Liver (tissue), 10 donors: ENCODE measurements at places on chromosomes 7 and 10.

DNA sequence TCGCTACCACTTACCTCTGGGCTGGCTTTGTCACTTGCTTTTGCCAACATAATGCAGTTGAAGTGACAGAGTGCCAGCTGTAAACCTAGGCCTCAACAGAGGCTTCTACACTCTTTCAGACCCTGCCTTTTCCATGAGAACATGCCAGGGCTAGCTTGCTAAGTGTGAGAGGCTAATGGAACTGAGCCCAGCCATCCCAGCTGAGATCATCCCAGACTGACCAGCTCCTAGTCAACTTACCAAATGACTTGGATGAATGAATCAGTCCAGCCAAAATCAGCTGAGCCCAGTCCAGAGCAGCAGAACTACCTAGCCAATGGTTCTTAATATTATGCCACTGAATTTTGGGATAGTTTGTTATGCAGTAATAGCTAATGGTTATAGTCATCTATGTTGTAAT lies 34.7 kb upstream of the MKLN1 start:
- no peak for DNase-seq
- H3K4me3 ChIP-seq, result no peak overlapping the region
- no peaks in the 10 kb centered on the region for H3K4me1 ChIP-seq
- H3K27ac ChIP-seq, result no peak overlapping the region

- no peaks in the 10 kb centered on the region for H3K27me3 ChIP-seq
- H3K27ac ChIP-seq, result no peak overlapping the region
- DNase-seq, result peak; percentile 27
- no peaks in the 10 kb centered on the region for H3K36me3 ChIP-seq
- no peak overlapping the region for H3K4me3 ChIP-seq
These were observed 311.9 kb downstream of the TCERG1L start for GRCh38 chr10:130999376-131000202.

DNA sequence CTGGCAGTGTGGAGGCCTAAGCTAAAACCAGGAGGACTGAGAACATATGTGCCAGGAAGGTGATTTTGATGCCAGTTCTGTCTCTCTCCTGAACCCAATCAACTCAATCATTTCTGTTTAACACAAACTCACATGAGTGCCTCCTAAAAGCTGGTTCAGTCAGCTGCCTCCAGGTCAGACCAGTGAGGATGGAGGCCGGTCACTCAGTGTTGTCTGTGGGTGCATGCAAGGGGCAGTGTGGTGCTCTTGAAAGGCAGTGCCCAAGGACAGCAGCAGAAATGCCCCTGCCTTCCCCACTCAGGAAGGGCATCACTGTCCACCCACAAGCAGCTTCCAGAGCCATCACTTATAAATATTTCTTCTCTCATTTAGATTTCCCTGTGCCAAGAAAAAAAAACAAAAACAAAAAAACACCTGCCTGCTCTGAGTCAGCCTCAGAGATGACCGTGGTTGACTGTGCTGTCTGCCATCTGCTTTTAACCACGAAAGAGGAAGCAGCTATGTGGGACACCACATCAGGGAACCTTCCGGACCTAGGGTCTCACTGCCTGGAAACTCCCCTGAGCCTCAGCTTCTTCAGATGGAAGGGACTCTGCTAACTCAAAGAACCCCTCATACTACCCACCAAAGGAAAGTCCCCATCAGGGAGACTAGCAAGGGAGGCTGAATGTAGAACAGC lies 39.1 kb downstream of the VOPP1 start:
- DNase-seq, result no peak
- H3K4me1 ChIP-seq, result peaks cover 2% of the 10 kb centered on the region
- H3K4me3 ChIP-seq, result no peak overlapping the region
- no peak overlapping the region for H3K27ac ChIP-seq

DNA sequence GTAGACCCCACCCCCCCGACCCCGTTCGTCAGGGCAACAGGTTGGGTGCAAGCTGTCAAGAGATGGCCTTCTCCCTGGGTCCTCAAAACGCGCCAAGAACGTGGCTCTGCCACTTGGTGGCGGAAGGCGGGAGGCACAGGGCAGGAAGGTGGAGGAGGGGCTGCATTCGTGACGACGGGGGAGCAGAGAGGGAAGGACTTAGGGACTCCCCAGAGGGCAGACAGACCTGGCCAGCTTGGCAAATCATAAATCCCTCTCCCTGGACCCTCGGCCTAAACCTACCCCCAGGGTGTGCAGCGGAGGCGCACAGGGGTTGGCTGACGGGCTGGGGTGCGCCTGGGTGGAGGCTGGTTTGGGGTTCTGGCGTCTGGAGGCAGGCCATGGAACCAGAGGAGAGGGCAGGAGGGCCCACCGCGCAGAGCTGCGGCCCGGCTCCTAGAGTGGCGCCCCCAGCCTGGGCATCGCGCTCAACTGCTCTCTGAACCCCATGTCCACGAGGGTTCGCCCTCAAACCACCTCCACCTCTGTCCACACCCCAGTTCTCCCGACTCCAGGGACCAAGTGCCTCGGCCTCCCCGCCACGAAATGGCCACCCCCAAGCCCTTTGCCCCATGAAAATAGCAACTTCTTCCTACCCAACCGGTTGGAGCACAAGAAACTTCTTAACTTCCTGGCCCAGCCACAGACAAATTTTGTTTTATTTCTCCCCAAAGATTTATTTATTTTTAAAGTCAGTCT lies 10.8 kb upstream of the GATA3 start:
- no peak for DNase-seq
- H3K4me1 ChIP-seq, result peaks cover 2% of the 10 kb centered on the region
- peaks cover 29% of the 10 kb centered on the region for H3K27me3 ChIP-seq
- no peak overlapping the region for H3K27ac ChIP-seq

DNA sequence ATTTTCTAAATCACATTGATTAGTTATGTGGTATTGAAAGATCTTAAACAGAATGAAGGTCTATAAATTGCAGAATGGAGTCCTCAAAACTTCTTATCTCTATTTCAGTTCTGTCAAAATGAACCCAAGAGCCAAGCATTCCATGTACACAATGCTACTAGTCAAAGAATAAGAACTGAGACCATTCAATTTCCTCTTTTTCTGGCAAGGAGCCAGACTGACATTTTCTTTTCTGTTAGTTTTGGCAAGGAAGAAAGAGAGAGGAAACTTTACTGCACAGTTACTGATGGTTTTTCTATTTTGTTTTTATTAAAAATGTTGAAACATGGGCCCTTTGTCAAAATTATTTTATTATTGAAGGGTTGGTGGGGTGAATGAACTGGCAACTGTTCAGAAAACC lies 181.8 kb upstream of the FERD3L start:
- no peak for DNase-seq
- no peaks in the 10 kb centered on the region for H3K4me1 ChIP-seq
- H3K4me3 ChIP-seq, result no peak overlapping the region
- no peaks in the 10 kb centered on the region for H3K27me3 ChIP-seq
- H3K36me3 ChIP-seq, result no peaks in the 10 kb centered on the region

DNA sequence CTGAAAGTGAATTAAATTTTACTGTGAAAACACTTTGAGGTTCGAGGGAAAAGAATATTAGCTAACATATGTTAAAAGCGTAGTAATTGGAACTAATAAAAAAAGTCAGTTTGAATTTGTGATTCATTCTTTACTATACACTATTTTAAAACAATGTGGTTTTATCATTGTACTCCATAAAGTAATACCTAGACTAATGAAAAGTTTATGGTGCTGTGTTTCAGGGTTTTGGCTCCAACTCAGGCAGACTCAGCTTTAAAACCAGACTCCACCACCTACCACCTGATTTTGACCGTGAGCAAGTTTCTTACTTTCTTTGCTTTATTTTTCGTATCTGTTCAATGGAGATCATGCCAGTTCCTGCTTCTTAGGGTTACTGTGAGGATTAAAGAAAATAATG lies 9.2 kb upstream of the PRTFDC1 start:
- no peaks in the 10 kb centered on the region for H3K36me3 ChIP-seq
- H3K27me3 ChIP-seq, result no peaks in the 10 kb centered on the region
- H3K4me3 ChIP-seq, result no peak overlapping the region
- no peak for DNase-seq

- no peaks in the 10 kb centered on the region for H3K4me1 ChIP-seq
- no peak overlapping the region for H3K27ac ChIP-seq
- no peak for DNase-seq
- H3K36me3 ChIP-seq, result peaks cover 29% of the 10 kb centered on the region
- no peak overlapping the region for H3K4me3 ChIP-seq
- H3K27me3 ChIP-seq, result no peaks in the 10 kb centered on the region
These were observed 8.0 kb downstream of the ZNF518A start for GRCh38 chr10:96138102-96138501.

GRCh38 chr10:84427903-84428650 lies 99.7 kb downstream of the CCSER2 start:
- no peak overlapping the region for H3K27ac ChIP-seq
- H3K36me3 ChIP-seq, result no peaks in the 10 kb centered on the region
- no peak overlapping the region for H3K4me3 ChIP-seq
- DNase-seq, result no peak

DNA sequence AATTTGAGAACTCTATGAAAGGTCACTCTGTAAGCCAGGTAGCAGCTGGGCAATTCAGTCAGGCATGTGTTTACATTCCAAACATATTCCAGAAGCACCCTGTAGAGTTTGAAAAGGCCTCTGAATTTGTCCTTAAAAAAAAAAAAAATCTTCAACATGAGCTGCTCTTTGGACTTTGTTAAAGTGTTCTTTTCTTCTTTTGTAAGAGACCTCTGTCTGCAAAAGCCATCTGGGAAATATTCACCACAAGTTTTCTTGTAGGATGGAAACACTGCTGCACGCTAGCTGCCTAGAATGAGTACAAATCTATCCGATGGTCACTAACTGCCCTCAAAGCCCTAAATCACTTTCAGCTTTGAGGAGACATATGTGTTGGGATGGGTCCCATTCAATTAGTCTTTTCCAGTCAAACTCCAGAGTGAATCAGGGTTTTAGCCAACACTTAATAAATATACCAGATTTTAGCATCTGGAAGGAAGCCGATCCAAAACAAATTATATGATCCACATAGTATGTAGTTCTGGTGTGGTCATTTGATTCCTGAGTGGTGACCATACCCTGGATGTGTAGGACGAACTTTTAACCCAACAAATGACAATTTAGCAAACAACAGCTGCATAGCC lies 85.9 kb downstream of the CD36 start:
- no peaks in the 10 kb centered on the region for H3K27me3 ChIP-seq
- DNase-seq, result no peak
- H3K4me1 ChIP-seq, result no peaks in the 10 kb centered on the region
- no peak overlapping the region for H3K27ac ChIP-seq
- no peaks in the 10 kb centered on the region for H3K36me3 ChIP-seq
- no peak overlapping the region for H3K4me3 ChIP-seq

- H3K4me3 ChIP-seq, result no peak overlapping the region
- no peak overlapping the region for H3K27ac ChIP-seq
- no peaks in the 10 kb centered on the region for H3K4me1 ChIP-seq
- no peaks in the 10 kb centered on the region for H3K36me3 ChIP-seq
- no peak for DNase-seq
- no peaks in the 10 kb centered on the region for H3K27me3 ChIP-seq
These were observed 186.4 kb downstream of the KIF20B start for GRCh38 chr10:89887830-89888229.

- no peaks in the 10 kb centered on the region for H3K27me3 ChIP-seq
- no peaks in the 10 kb centered on the region for H3K36me3 ChIP-seq
- no peaks in the 10 kb centered on the region for H3K4me1 ChIP-seq
- H3K4me3 ChIP-seq, result no peak overlapping the region
- DNase-seq, result no peak
These were observed 14.8 kb downstream of the STEAP1B start for GRCh38 chr7:22485189-22485588.

GRCh38 chr7:123993996-123994395 lies 38.9 kb downstream of the TMEM229A start:
- H3K27ac ChIP-seq, result no peak overlapping the region
- H3K4me1 ChIP-seq, result no peaks in the 10 kb centered on the region
- H3K27me3 ChIP-seq, result peaks cover 2% of the 10 kb centered on the region
- no peaks in the 10 kb centered on the region for H3K36me3 ChIP-seq
- no peak overlapping the region for H3K4me3 ChIP-seq

GRCh38 chr10:28734938-28735759 lies 57.8 kb downstream of the BAMBI start:
- DNase-seq, result no peak
- H3K27ac ChIP-seq, result no peak overlapping the region
- no peak overlapping the region for H3K4me3 ChIP-seq
- H3K27me3 ChIP-seq, result no peaks in the 10 kb centered on the region

DNA sequence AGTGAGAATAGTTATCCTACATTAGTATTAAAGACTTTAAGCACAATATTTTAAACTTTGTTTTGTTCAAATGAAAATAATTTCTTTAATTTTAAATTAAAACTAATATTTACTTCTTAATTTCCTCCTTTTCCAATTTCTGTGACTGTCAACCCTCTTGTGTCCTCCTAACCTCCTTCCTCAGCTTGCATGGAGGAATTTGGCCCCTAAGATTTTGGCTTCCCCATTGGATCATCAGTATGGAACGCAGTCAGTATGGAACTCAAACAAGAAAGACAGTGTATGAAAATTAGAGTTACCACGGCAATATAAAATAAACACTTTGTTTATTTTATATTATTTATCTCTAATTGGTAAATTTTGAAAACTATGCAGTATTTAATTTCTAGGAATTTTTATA lies 91.2 kb downstream of the CYP51A1 start:
- H3K27ac ChIP-seq, result no peak overlapping the region
- H3K27me3 ChIP-seq, result no peaks in the 10 kb centered on the region
- peaks cover 6% of the 10 kb centered on the region for H3K4me1 ChIP-seq
- DNase-seq, result no peak
- H3K4me3 ChIP-seq, result peak overlapping the region; percentile 56

DNA sequence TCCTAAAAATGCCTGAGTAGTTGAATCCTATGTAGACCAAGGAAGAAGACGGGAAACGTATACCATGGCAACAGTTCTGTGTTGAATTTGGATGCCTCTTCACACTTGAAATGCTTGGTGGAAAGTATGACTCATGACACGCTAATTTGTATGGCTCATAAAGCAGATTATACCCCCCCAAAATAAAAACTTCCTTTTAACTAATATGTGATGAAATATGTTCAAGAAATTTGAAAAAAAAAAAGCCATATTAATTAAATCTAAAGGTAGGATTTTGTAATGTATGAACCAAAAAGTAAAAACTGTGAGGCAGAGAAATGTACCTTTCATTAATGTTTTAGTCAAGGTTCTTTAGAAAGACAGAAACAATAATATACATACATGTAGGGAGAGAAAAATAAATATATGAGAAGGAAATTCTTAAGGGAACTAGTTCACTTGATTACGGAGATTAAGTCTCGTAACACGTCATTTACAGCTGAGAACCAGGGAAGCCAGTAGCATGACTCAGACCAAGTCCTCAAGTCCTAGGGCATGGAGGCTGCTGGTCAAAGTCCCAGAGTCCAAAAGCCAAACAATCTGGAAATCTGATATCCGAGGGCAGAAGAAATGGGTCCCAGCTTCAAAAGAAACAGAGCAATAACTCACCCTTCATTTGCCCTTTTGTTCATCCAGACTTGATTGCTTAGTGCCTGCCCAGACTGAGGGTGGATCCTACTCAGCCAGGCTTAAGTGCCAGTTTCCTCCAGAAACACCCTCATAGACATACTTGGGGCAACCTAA lies 485.1 kb downstream of the SEMA3D start:
- H3K27ac ChIP-seq, result no peak overlapping the region
- H3K36me3 ChIP-seq, result no peaks in the 10 kb centered on the region
- H3K27me3 ChIP-seq, result no peaks in the 10 kb centered on the region
- H3K4me3 ChIP-seq, result no peak overlapping the region
- H3K4me1 ChIP-seq, result no peaks in the 10 kb centered on the region

- H3K4me1 ChIP-seq, result no peaks in the 10 kb centered on the region
- DNase-seq, result no peak
- no peaks in the 10 kb centered on the region for H3K36me3 ChIP-seq
- H3K27ac ChIP-seq, result no peak overlapping the region
These were observed 50.2 kb downstream of the IQUB start for GRCh38 chr7:123484199-123484598.

- DNase-seq, result no peak
- H3K4me3 ChIP-seq, result no peak overlapping the region
- peaks cover 15% of the 10 kb centered on the region for H3K4me1 ChIP-seq
These were observed 3.7 kb downstream of the CFAP46 start for GRCh38 chr10:132938472-132939339.
